ENCODE measurements at places on chromosomes 6 and 20. TPM values are rescaled to one million over a fixed set of nuclear protein-coding genes. Genes with fewer than 3 reads are reported as not detected.

The HLA-B gene
- 852 TPM for total RNA-seq

The SLC22A16 gene
- not detected for total RNA-seq

The GRM1 gene
- total RNA-seq: 0.54 TPM

The ATP9A gene
- 54.4 TPM for total RNA-seq

The TSHZ2 gene
- total RNA-seq: 8.4 TPM

The RSPO3 gene
- 1.1 TPM for total RNA-seq

The TRDN gene
- not detected for total RNA-seq

The INSM1 gene
- total RNA-seq: not detected

The FABP7 gene
- total RNA-seq: not detected

The RBM12 gene
- 21.7 TPM for total RNA-seq

The SLC22A2 gene
- total RNA-seq: not detected

The CGAS gene
- 11.5 TPM for total RNA-seq

The RSPH3 gene
- total RNA-seq: 7.8 TPM

The MAS1 gene
- total RNA-seq: 0.27 TPM

The MYO6 gene
- 23.8 TPM for total RNA-seq

The DZANK1 gene
- total RNA-seq: 3.7 TPM

The CNBD2 gene
- total RNA-seq: 1.2 TPM

The CEP250 gene
- total RNA-seq: 29.2 TPM

The FAM83C gene
- not detected for total RNA-seq

The TMC2 gene
- not detected for total RNA-seq

Data from thoracic aorta (tissue), 2 donors.